Natural killer cell (primary cell): ENCODE measurements at places on chromosomes 4 and X. TPM values are rescaled to one million over a fixed set of nuclear protein-coding genes. Genes with fewer than 3 reads are reported as not detected.

SPANXB1 gene
- total RNA-seq: not detected

GRCh38 chrX:132001127-132001526 is 22.0 kb upstream of the STK26 start:
- H3K27me3 ChIP-seq: no peaks in the 10 kb centered on the region
- no peak overlapping the region for H3K27ac ChIP-seq
- H3K4me3 ChIP-seq: no peak overlapping the region
- H3K36me3 ChIP-seq: no peaks in the 10 kb centered on the region

GRCh38 chr4:141804836-141805235 is 168.5 kb downstream of the IL15 start:
- H3K4me1 ChIP-seq: no peaks in the 10 kb centered on the region
- H3K27me3 ChIP-seq: no peaks in the 10 kb centered on the region

CT47B1 gene
- total RNA-seq: not detected

DNA sequence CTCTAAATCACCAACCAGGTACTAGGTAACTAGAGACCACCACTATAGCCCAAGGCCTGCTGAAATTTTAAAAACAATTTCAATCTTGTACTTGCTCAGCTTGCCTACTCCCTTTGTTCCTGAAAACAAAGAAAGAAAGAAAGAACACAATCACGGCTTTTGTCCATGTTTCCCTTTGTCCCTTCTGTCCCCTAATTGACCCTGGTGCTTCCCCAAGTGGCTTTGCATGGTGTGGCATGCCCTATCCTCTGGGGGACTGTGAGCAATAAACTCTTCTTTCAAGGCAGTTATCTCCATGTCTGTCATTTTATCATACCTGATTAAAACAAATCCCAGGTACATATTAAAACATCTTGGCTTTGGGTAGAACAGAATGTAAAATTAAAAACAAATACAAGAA is 94.8 kb downstream of the ARSJ start:
- H3K4me3 ChIP-seq: no peak overlapping the region
- H3K27ac ChIP-seq: no peak overlapping the region
- H3K27me3 ChIP-seq: no peaks in the 10 kb centered on the region
- no peak for DNase-seq
- H3K4me1 ChIP-seq: no peaks in the 10 kb centered on the region

MTNR1A gene
- not detected for total RNA-seq

- H3K36me3 ChIP-seq: no peaks in the 10 kb centered on the region
- no peak overlapping the region for H3K27ac ChIP-seq
- no peaks in the 10 kb centered on the region for H3K27me3 ChIP-seq
- no peaks in the 10 kb centered on the region for H3K4me1 ChIP-seq
Observed at GRCh38 chr4:163693776-163694175, 199.3 kb downstream of the TMA16 start.

DNA sequence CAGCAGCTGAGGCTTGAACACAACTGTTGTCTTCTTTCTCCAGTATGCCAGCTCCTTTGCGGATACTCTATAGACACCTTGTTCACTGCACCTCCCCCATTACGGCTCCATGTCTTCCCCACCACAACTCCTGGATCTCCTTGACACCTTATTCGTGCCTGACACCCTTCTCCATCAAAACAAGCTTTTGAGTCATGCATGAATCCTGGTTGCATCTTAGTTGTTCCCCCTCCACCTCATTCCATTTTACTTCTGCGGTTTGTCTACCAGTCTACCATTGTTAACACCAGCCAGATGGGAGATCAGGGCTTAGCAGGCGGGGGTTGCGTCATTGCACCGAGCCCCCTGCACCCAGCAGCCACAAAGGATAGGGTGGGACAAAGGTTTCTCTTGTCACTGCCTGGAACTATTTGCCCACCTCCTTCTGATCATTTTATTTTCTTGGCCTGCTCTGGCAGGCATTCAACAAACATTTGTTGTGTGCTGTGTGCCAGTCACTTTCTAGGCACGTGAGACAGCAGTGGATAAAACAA is 2.0 kb upstream of the CDK16 start:
- no peak overlapping the region for H3K4me3 ChIP-seq
- peaks cover 36% of the 10 kb centered on the region for H3K36me3 ChIP-seq
- no peaks in the 10 kb centered on the region for H3K27me3 ChIP-seq
- H3K4me1 ChIP-seq: peaks cover 25% of the 10 kb centered on the region
- H3K27ac ChIP-seq: no peak overlapping the region
- no peak for DNase-seq

DNA sequence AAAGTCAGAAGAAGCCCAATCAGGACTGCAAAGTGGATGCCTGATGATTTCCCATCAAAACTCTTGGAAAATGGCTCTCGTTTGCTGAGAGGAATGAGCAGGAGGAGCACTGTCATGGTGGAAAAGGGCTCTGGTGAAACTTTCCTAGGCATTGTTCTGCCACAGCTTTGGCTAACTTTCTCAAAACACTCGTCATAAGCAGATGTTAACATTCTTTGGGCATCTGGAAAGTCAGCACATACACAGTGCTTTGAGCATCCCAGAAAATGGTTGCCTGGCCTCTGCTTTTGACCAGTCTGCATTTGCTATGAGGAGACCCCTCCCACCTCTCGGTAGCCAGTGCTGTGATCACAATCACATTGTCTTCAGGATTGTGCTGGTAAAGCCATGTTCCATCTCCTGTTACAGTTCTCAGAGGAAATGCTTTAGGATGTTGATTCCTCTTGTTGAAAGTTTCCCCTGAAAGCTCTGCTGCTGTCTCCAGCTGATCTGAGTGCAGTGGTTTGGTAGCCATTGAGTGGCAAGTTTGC is 25.2 kb upstream of the TBC1D14 start:
- no peak overlapping the region for H3K4me3 ChIP-seq
- no peak for DNase-seq
- H3K4me1 ChIP-seq: peaks cover 16% of the 10 kb centered on the region
- no peak overlapping the region for H3K27ac ChIP-seq
- no peaks in the 10 kb centered on the region for H3K27me3 ChIP-seq
- peaks cover 30% of the 10 kb centered on the region for H3K36me3 ChIP-seq

DNA sequence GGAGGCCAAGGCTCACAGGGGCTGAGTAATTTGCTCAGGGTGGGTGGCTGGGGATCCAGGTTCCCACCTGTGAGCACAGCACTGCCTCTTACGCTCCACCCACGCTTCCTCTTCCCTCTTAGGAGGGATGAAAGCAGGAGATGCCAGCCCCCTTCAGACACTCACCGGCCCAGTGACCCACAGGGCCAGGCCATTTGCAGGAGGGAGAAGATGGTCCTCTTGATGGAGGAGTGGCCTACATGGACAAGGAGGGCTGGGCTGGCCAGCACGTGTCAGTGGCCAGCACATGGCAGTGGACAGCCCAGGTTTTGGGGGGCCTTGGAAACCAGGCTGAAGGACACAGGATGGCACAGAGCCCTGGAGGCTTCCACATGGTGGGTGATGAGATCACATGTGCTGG is 108.1 kb upstream of the PSAPL1 start:
- no peak overlapping the region for H3K27ac ChIP-seq
- peaks cover 15% of the 10 kb centered on the region for H3K4me1 ChIP-seq
- no peak for DNase-seq
- H3K27me3 ChIP-seq: no peaks in the 10 kb centered on the region
- no peak overlapping the region for H3K4me3 ChIP-seq

- H3K4me1 ChIP-seq: no peaks in the 10 kb centered on the region
- no peak for DNase-seq
- H3K27ac ChIP-seq: no peak overlapping the region
- no peaks in the 10 kb centered on the region for H3K36me3 ChIP-seq
- no peaks in the 10 kb centered on the region for H3K27me3 ChIP-seq
- no peak overlapping the region for H3K4me3 ChIP-seq
Observed at GRCh38 chr4:121728066-121728465, 31.3 kb upstream of the ANXA5 start.

DNA sequence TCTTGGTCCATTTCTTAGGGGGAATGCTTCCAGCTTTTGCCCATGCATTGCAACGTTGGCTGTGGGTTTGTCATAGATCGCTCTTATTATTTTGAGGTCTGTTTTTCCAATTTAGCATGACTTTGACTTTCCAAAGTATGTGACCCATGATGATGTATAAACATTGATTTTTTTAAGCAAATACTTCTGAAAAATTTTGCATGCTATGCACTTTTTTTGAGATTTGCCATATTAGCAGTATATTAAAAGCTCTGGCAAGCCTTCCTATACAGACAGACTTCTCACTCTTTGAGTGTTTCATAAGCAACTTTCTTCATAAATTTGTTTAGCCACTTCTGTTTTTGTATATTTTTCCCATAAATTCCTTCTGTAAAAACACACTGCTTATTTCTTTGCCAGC is 746.4 kb upstream of the LCORL start:
- DNase-seq: no peak
- no peaks in the 10 kb centered on the region for H3K4me1 ChIP-seq
- no peak overlapping the region for H3K4me3 ChIP-seq

NLGN4X gene
- not detected for total RNA-seq

IL2RG gene
- total RNA-seq: 577 TPM
